ENCODE measurements at places on chromosomes 2 and 18.

- DNase-seq = no peak
Observed at GRCh38 chr2:237910576-237911362, 51.3 kb downstream of the RAMP1 start.

GRCh38 chr2:208645226-208645625, 238.6 kb downstream of the PTH2R start:
- no peak for DNase-seq

GRCh38 chr2:138356178-138356577, 145.4 kb upstream of the SPOPL start:
- no peak for DNase-seq

- peak; percentile 4 for DNase-seq
Observed at GRCh38 chr2:24164416-24164973, 10.4 kb upstream of the FAM228A start.

- DNase-seq = no peak
Observed at GRCh38 chr18:76484749-76485387, 10.2 kb downstream of the ZNF516 start.

DNA sequence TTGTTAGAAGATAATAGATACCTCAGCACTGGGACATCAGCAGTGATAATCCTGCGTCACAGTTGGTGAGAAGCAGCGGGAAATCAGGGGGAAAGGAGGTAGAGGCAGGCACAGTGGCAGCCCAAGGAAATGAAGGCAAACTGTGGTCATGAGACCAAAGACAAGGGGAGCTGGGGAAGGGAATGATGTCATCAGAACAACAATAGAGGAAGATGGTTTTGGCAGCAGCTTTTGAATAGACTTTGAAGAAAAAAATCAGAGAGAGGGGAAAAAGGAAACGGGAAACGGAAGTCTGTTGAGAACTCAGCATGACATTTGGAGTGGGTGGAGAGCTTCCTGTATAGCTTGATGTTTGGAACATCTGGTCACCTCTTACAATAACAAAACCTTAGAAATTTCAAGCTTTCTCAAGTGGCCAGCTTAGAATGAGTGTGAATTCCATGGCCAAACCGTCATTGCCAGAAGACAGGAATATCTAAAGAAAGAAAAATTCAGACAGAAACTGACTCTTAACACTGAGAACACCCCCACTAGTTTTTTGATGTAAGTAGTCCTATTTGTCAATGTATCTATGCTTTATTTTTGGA, 18.4 kb upstream of the YES1 start:
- DNase-seq = peak; percentile 40

DNA sequence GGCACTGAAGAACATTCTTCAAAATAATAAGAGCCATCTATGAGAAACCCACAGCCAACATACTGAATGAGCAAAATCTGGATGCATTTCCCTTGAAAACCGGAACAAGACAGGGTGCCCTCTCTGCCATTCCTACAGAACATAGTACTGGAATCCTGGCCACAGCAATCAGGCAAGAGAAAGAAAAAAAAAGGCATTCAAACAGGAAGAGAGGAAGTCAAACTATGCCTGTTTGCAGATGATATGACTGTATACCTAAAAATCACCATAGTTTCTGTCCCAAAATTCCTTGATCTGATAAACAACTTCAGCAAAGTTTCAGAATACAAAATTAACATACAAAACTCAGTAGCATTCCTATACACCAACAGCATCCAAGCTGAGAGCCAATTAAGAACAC, 119.5 kb upstream of the PARD3B start:
- DNase-seq = no peak

DNA sequence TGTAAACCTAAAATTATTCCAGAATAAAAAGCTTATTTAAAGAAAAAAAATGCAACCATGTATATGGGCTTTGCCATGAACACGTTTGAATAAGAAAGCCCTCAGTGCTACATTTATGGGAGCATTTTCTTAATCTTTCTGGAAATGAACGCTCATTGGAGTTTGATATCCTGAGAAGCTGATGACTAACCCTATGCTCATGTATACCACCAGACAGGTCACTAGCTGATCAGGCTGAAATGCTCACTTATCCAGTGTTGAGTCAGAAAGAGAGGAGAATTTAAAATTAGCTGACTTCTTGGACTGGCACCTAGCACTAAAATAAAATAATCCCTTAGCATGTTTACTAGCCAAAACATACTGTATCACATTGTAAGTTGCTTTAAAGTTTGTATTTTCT, 254.9 kb upstream of the SIX3 start:
- DNase-seq = no peak

- no peak for DNase-seq
Observed at GRCh38 chr2:215619022-215619958, 183.4 kb upstream of the FN1 start.

DNA sequence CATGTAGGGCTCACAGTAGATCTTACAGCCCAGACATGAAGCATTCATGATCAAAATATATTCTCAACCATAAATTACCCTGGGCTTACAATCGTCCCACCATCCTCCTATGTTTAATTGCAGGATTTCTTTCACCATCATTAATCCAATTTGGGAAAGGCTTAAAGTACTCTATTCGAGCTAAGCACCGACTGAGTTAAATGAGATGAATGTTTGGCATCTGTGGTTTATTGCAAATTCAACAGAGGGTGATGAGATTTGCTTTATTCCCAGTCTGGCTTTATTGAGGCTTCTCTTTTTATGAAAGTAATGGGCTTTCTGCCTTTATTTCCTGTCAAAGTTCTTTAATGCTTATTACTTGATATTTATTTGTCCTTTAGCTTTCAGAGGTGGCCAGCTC, 159.0 kb downstream of the METTL4 start:
- DNase-seq = no peak

DNA sequence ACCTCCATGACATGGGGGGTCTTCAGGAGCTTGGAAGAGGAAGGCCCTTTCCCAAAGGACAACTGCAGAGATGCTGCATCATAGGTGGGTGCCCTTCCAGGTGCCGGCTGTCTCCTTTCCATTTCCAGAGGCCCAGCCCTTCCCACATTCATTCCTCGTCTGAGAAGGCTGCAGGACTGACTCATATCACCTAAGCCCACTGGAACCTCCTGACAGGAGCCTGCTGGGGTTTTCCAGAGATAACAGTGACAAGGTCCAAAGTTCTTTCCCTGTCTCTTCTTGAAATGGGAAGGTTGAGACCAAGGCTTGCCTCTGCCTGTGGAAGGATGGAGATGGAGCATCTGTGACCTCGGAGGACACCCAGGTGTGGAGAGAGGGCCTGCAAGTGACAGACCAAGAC, 3.6 kb upstream of the PRSS56 start:
- DNase-seq = no peak

- DNase-seq = no peak
Observed at GRCh38 chr2:222813177-222813843, 47.5 kb upstream of the ACSL3 start.

DNA sequence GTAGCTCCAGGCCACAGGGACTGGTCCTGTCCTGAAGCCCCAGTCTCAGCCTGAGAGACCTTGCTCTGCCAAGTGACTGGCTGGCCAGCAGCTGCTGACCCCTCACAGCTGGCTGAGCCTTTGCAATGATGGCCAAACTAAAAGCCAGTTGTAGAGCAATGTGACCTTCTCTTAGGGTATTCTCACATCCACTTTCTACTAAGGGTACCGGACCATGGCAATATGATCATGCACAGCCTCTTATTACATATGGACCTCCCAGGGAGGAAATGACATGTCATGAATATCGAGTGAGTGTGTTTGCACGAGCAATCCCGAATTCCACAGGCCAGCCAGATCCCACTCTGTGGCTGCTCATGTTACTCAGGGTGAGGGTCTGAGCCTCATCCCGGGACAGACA, 213.9 kb downstream of the VAPA start:
- no peak for DNase-seq

- DNase-seq = no peak
Observed at GRCh38 chr18:12554796-12555388, 103.0 kb downstream of the SPIRE1 start.

- DNase-seq = no peak
Observed at GRCh38 chr2:60453301-60453700, 100.2 kb downstream of the BCL11A start.

DNA sequence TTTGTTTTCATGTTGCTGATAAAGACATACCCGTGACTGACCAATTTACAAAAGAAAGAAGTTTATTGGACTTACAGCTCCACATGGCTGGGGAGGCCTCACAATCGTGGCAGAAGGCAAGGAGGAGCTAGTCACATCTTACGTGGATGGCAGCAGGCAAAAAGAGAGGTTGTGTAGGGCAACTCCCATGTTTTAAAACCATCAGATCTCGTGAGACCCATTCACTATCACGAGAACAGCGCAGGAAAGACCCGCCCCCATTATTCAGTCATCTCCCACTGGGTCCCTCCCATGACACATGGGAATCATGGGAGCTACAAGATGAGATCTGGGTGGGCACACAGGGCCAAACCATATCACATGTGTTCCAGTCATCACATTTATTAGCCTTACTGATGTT, 16.8 kb downstream of the AQP12A start:
- no peak for DNase-seq

- DNase-seq = no peak
Observed at GRCh38 chr2:48768669-48769068, 13.1 kb upstream of the LHCGR start.

GRCh38 chr18:48453330-48454066, 44.3 kb upstream of the ZBTB7C start:
- DNase-seq = no peak

- no peak for DNase-seq
Observed at GRCh38 chr2:156908825-156909224, 348.7 kb upstream of the GALNT5 start.

DNA sequence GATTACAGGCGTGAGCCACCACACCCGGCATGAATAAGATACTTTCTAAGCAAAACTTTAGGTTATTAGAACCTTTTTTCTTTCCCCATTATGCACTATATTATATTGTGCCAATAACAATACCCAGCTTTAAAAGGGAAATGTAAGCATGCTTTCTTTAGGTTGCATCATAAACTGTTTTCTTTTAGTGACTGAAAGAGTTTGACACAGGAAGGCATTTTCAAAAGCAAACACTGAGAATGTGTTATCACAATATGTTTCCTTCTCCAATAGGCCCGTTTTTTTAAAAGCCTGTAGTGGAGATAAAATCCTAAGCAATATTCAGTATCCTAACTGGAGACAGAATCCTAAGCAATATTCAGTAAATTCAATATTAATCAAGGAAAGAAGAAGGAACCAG, 16.7 kb upstream of the EPB41L5 start:
- DNase-seq = no peak

DNA sequence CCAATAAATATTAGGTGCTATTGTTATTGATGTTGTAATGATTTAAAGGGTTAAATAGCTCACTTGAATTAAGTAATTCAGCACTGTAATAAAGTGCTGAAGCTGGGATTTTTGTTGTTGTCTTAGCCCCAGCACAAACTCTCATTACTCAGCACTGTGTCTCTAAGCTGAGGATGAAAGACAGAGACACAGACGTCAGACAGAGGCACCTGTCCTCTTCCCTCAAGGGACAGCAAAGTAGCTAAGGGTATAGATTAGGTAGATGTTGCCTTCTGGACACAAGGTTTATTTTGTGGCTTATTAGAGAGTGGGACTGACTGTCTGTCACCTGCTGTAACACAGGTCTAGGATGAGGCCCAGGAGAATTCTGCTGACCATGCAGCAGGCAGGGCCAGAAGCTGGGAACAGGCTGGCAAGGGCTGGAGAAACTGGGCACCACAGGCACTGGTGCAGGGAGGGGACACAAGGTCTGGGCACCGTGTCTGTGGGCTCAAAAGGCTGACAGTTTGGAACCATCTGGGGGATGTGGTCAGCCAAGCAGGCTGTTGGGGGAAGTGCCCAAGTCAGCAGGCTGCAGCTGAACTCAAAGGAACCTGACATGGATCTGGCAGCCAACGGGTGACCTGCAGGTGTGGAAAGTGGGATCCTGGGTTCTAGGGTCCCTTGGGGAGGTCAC, 20.0 kb upstream of the PTPN4 start:
- DNase-seq = no peak

DNA sequence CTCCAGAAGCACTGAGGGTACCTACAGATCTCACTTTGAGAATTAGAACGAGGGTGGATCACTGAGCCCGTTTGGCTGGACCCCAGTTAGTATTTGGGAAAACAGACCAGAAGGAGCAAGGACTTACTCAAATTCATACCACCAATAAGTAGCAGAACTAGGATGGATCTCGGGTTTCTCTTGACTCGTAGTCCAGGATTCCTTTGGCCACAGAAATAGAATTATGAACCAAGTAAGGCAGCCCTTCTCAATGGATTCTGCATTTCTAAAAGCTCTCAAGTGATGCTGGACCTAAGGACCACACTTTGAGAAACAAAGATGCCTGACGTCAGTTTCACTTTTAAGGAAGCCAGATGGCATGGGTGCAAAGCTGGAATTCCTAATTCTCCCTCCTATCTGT, 153.0 kb downstream of the KLHL29 start:
- no peak for DNase-seq

GRCh38 chr2:233240897-233241296, 10.6 kb upstream of the ATG16L1 start:
- peak; percentile 85 for DNase-seq

- DNase-seq = no peak
Observed at GRCh38 chr2:191432121-191432520, 186.9 kb downstream of the MYO1B start.

GRCh38 chr2:25165992-25166875, 2.1 kb downstream of the POMC start:
- peak; percentile 43 for DNase-seq

GRCh38 chr2:34844629-34845028, 1245.5 kb upstream of the FAM98A start:
- DNase-seq = no peak

DNA sequence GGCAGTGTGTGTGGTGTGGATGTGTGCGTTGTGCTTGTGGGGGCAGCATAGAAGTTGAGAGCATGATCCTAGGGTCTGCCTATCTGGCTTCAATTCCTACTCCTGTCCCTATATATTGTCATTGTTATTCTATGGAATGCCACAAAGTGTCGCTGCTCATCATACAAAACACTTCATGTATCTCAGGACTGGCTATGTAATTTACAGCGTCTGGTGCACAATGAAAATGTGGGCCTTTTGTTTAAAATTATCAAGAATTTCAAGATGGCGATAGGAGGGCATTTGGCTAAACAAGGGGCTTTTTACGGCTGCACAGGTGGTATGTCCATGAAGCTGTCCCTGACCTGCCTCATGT, 3.4 kb downstream of the SERPINB2 start:
- no peak for DNase-seq
